ENCODE measurements at places on chromosomes 11 and 22. TPM values are rescaled to one million over a fixed set of nuclear protein-coding genes. Genes with fewer than 3 reads are reported as not detected.

Gene SLC37A2
- not detected for polyA plus RNA-seq

Gene SLC22A8
- polyA plus RNA-seq: not detected

Gene SLC22A9
- not detected for polyA plus RNA-seq

Gene SLCO2B1
- polyA plus RNA-seq: 0.81 TPM

Gene FAM83F
- polyA plus RNA-seq: not detected

Gene MAP6
- polyA plus RNA-seq: 115 TPM

Gene TEX12
- 0.77 TPM for polyA plus RNA-seq

Gene C11orf87
- polyA plus RNA-seq: 216 TPM

Gene KDM4E
- not detected for polyA plus RNA-seq

Gene OR9G1
- not detected for polyA plus RNA-seq

Gene PARVB
- polyA plus RNA-seq: 2.6 TPM

Gene OR52H1
- not detected for polyA plus RNA-seq

Gene LRRC74B
- polyA plus RNA-seq: not detected

Gene CASP1
- polyA plus RNA-seq: 0.57 TPM

Gene KCNC1
- polyA plus RNA-seq: 201 TPM

Gene SPI1
- not detected for polyA plus RNA-seq

Gene CD44
- 0.43 TPM for polyA plus RNA-seq

Gene GDPD4
- not detected for polyA plus RNA-seq

Gene SCN3B
- 42.9 TPM for polyA plus RNA-seq

Gene TEAD1
- polyA plus RNA-seq: 3.6 TPM

Gene OR2AT4
- polyA plus RNA-seq: not detected

Gene LAYN
- not detected for polyA plus RNA-seq

Gene SCGB1D2
- polyA plus RNA-seq: not detected

Gene TM7SF2
- polyA plus RNA-seq: 17.1 TPM

Gene CCDC15
- polyA plus RNA-seq: 0.10 TPM

Gene C1QTNF4
- polyA plus RNA-seq: 0.24 TPM

Gene SYCE3
- polyA plus RNA-seq: 43.1 TPM

Gene IFITM1
- polyA plus RNA-seq: 3.6 TPM

Gene CNTN5
- polyA plus RNA-seq: 5.8 TPM

Gene RIBC2
- polyA plus RNA-seq: not detected

Gene GAB4
- not detected for polyA plus RNA-seq

Gene SERPING1
- polyA plus RNA-seq: 24.1 TPM
